BE2C (cell line): ENCODE measurements at places on chromosomes 13 and 19.

GRCh38 chr19:2115324-2115723, 18.6 kb downstream of the IZUMO4 start:
- no peak for DNase-seq

- no peak for DNase-seq
Measured at GRCh38 chr13:103289681-103290080, 223.5 kb upstream of the SLC10A2 start.

GRCh38 chr19:45443462-45444317, 20.0 kb upstream of the ERCC1 start:
- peak; percentile 99 for DNase-seq

DNA sequence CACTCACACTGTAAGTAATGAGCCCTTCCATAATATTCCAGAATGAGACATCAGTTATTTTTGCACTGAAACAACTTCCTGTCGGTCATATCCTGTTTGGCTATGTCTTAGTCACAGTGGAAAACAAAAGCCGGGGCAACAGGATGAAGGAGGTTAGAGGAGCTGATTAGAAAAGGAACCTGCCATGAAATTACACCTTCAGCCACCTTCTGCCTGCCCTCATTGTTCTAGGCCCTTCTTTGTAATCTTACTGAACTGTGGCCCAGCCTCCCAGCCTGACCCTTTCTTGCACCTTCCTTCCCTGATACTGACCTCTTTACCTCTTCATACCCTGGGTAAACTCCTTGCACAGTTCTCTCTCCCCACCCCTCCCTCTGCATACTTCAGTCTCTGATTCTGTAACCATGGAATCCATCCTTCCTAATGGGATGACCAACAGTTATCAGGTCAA, 67.3 kb downstream of the DOCK9 start:
- no peak for DNase-seq
